ENCODE measurements at places on chromosomes 13 and 19.

DNA sequence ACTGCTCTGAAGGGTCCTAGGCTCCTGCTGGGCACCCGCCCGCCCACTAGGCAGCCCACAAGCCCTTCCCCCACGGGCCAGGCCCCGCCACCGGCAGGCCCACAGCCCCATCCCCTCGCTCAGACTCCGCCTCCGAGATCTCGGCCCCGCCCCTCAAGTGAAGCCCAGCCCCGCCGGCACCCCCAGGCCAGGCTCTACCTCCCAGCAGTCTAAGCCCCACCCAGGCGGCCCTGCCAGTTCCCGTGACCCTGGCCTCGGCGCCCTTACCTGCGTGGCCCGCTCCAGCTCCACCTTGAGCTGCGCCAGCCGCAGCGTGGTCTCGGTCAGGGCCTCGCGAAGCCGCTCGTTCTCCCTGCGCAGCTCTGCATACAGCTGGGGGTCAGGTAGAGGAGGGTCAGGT lies 16.3 kb downstream of the EPS8L1 start:
- DNase-seq, result peak; percentile 27

DNA sequence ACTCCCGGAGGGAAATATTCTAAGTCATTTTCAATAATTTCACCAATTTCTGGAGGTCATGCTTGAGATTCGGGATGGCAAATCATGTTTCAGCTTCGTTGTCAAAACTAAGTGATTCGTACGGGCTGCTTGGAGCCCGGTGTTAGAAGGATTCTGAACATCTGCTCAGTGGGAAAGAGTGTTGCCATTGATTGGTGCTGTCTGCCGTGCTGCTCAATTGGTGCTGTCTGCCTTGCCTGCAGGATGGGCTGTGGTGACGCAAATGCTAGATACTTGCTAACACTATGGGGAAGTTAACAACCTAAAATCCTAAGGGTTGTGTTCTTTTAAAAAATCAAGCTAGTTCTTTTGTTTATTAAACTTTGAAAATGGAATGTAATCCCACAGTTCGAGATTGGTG lies 17.3 kb upstream of the CACNG8 start:
- DNase-seq, result no peak

GRCh38 chr19:11639602-11640471 lies 42.6 kb downstream of the ZNF627 start:
- DNase-seq, result peak; percentile 98

- no peak for DNase-seq
Measured at GRCh38 chr13:69935043-69935442, 172.6 kb upstream of the ATXN8OS start.

DNA sequence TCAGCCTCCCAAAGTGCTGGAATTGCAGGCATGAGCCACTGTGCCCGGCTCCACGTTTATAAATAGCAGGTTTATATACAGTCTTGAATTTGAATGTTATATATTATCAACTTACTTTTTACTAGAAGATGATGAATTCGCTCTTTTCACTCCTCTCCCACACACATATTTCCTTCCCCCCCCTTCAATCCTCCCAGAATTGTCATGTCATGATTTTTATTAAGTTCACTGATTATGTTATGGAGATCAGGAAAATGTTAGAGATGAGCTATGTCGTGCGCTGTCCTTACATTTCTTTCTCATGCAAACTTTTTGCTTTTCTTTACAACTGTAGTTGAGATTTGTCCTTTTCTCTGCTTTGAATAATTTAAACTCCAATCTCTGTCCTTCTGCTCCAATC lies 17.8 kb upstream of the GRAMD1A start:
- no peak for DNase-seq

- DNase-seq, result no peak
Measured at GRCh38 chr13:43684963-43685725, 101.6 kb downstream of the ENOX1 start.
